ENCODE measurements at places on chromosomes 1 and 21.
A peak's percentile ranks its signal among the peaks of the same experiment; 100 is the strongest.

GRCh38 chr1:229440851-229441537, 7.1 kb upstream of the ACTA1 start:
- DNase-seq: no peak

DNA sequence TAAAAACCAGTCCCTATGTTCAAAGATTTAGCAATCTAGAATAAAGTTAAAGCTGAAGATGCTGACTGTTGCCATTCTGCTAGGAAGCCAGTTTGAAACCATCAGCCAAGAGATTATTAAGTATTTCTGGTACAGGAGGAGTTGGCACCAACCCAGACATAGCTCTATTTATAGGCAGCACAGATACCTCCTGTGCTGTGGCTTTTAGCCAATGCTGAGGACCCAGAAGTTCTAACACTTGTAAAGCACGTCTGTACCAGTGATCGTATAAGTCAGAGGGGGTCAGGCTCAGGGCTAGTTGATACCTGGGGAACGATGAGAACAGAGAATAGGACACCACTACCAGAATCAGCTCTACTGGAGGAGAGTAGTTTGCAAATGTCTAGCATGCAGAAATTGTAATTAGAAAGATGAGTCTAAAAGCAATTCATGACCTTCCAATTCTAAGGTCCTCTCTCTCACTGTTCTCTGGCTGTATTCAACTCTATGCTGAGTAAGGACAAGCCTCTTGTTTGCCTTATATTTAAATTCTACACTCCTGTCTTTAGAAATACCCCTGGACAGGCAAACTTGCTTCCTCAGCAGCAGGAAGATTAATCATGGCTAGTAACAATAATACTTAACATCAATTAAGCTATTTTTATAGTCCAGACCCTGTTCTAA, 96.8 kb upstream of the PALMD start:
- DNase-seq: no peak

DNA sequence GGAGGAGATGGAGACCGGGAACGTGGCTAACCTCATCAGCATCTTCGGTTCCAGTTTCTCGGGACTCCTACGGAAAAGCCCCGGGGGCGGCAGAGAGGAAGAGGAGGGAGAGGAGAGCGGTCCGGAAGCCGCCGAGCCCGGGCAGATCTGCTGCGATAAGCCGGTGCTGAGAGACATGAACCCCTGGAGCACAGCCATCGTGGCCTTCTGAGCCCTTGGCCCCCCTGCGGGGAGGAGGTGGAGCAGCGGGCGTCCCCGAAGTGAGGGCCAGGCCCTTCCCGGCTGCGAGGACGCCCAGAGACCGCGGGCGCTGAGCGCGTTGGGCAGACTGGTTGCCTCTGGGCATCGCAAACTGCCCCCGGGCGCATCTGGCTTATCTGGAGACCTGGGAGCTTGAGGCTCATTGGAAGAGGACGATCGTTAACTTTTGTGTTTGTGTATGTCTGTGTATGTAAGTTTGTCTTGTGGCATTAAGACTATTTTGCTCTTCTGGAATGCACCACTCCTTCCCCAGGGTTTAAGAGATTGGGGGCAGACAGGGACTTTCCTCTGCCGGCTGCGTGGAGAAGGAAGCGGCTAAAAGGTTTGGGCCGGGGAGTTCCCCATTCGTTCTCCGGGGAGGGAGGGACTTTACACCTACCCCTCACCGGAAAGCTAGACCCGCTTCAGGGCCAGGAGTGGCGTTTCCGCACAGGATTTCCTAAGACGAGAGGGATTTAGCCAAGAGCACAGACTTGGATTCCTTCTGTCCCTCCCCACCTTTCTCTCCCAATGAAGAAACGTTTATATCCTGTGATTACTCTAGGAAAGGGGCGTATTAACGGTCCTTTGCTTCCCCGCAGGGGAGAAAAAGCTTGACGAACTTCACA, 1.4 kb downstream of the IER5 start:
- DNase-seq: peak; percentile 55

- DNase-seq: no peak
Measured at GRCh38 chr1:61120998-61121397, 38.6 kb downstream of the NFIA start.

DNA sequence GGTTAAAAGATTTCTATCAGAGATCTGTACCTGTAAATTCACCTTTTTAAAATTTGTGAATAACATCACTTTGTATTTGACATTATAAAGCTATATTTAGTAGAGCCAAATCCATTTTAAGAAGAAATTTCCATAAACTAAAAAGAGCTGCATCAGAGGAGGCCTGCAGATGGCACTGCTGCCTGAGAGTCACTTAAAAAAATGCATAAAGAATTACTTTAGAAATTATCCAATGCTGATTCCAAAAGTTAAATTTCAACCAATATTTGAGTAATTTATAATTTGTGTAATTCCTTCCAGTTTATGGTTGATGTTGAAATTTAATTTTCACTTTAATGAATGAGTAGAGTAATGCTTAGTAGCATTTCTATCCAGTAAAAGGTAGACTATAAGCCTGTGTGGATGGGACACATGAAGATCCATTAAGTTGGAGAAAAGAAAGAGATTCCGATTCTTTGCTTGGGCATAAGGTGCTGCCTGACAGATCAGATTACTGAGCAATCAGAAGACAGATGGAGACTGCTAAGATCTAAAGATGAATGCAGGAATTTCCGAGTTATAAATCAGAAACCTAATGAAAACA, 20.7 kb upstream of the RPE65 start:
- DNase-seq: no peak

GRCh38 chr21:31945546-31945945, 72.7 kb downstream of the HUNK start:
- DNase-seq: no peak

DNA sequence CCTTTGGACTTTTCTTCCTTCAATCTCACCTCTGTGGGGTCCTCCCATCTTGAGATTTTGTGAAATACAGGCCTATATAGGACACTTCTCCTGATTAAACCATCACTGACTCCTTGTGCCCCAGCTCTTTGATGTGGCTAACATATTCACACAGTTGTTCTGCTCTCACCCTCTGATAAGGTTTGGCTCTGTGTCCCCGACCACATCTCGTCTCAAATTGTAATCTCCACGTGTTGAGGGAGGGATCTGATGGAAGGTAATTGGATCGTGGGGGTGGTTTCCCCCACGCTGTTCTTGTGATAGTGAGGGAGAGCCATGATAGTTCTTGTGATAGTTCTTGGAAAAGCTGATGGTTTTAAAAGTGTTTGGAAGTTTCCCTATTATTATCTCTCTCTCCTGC, 19.7 kb downstream of the LRRC7 start:
- no peak for DNase-seq

DNA sequence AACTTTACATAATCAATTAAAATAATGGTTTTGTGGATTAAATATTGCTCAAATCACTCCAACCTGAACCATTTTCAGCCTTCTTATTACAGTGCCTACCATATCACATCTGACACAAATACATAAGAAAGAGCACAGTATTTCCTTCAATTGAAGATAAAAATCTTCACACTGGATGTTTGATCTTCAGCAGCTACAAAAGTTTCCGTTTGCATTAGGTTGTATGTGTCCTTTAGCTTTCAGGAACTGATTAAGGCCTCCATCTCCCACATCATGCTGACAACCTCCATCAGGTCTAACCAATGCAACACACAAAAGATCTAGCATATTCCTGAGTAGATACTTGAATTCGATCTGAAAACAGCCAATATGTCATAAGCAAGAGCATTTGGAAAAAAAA, 195.1 kb upstream of the NR5A2 start:
- DNase-seq: no peak

- no peak for DNase-seq
Measured at GRCh38 chr1:245583575-245584330, 429.0 kb downstream of the KIF26B start.

- no peak for DNase-seq
Measured at GRCh38 chr1:110440877-110441276, 10.1 kb upstream of the PROK1 start.

DNA sequence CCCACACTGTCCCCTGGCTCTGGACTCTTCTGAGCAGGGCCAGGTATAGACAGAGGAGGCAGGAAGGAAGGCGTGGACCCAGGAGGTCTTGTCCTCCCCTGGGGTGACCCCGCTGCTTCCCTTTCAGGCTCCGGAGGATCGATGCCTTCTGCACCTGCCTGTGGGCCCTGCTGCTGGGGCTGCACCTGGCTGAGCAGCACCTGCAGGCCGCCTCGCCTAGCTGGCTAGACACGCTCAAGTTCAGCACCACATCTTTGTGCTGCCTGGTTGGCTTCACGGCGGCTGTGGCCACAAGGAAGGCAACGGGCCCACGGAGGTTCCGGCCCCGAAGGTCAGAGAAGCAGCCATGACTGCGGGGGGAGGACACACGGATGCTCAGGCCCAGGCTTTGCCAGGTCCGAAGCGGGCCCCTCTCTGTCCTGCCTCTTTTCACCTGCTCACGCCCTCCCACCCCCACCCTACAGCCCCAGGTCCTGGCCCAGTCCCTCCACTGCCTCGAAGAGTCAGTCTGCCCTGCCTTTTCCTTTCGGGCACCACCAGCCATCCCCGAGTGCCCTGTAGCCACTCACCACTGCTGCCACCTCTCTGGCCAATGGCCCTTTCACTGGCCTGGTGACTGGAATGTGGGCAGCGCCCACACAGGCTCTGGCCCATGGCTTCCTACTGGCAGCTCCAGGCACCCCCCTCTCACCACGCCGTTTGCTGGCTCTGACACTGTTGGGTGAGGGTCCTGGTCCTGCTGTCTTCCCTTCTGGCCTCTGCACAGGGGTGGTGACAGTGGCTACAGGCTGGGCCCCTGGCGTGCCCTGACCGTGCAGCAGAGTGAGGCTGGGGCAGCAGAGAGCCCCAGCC, 13.5 kb downstream of the TMEM201 start:
- DNase-seq: no peak

GRCh38 chr1:164472841-164473240, 86.1 kb upstream of the PBX1 start:
- DNase-seq: no peak

GRCh38 chr21:44626262-44626661, 631 bp upstream of the KRTAP10-9 start:
- no peak for DNase-seq

DNA sequence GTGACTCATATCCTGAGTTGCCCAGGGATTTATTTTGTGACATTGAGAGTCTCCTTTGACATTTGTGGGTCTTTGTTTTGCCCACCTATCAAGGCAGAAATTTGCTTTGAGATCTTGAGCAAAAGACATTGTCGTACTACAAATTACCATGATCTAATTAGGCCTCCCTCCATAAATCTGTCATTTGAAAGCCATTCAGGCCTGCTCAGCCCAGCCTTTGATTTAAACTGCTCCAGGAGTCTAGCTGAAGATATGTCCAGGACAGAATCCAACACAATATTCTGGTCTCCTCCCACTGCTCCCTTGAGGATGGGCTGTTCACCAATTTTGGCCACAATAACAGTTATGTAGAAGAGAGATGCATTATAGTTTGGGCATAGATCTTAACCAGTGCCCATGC, 86.7 kb downstream of the PROX1 start:
- no peak for DNase-seq

Data from activated effector memory CD4-positive, alpha-beta T cell treated with Interleukin-2 at 50 U/mL for 16 hours (primary cell).